ENCODE measurements at places on chromosomes 3 and 15. TPM values are rescaled to one million over a fixed set of nuclear protein-coding genes. Genes with fewer than 3 reads are reported as not detected.

Gene NTRK3
- total RNA-seq = not detected

Gene UBAP1L
- total RNA-seq = 12.5 TPM

Gene SNTN
- total RNA-seq = not detected

Gene TGM5
- not detected for total RNA-seq

Gene GOLGA8J
- not detected for total RNA-seq

Gene SKOR1
- 2.7 TPM for total RNA-seq

Gene LMAN1L
- total RNA-seq = 0.44 TPM

Gene CPNE9
- 0.19 TPM for total RNA-seq

DNA sequence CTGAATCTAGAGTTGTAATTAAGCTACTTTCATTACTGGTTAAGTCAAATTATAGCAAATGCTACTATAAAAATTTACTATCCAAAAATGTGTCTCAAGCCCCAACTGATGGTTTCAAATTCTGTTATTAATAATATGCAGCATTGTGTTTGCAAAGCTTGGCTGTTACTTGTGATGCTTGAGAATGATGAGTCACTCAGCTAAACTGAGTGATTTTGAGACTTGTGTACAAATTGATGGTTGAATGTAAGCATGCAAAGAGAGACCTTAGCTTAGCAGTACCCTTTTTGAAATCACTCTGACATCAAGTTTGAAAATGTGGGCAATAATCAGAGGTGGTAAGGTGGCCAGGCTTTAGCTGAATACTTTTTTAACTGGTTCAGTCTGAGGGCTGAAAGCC, 27.6 kb downstream of the OPA1 start:
- DNase-seq = no peak

DNA sequence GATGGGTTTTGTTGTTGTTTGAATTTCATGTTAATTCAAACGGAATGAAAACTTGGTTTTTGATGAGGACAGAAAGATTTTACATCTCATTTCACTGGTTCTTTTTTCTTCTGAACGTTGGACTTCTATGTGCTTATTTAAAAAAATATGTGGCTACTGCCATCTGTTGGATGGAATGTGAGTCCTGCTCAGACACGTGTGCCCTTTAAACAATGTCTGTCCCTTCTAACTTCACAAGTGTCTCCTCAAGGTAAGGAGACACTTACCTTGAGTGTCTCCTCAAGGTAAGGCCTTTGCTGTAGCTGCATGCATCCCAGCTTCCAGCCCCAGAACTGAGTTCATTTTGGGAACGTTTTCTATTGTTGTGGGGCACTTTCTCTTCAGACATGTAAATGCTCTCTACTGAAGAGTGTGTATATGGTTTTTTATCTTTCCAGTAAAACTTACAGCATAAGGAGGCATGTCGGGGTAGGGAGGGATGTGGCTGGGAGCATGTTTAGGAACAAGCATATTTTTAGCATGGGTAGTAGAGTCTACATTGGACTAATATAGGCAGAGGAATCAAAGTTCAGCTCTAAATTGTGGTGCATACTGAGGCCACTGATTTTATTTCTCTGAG, 63.1 kb upstream of the UBE3A start:
- DNase-seq = no peak

DNA sequence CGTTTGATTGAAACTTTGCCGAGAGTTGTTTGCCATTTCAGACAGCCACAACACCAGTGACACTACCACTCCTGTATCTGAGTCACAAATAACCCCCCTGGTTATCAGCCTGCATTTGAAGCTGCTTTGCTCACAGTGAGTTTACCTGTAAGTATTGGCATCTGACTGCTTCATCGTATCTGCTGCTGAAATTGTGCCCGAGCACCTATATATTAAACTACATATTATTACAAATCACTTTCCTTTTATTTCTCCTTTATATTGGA, 39.2 kb upstream of the SPSB4 start:
- no peak for DNase-seq

DNA sequence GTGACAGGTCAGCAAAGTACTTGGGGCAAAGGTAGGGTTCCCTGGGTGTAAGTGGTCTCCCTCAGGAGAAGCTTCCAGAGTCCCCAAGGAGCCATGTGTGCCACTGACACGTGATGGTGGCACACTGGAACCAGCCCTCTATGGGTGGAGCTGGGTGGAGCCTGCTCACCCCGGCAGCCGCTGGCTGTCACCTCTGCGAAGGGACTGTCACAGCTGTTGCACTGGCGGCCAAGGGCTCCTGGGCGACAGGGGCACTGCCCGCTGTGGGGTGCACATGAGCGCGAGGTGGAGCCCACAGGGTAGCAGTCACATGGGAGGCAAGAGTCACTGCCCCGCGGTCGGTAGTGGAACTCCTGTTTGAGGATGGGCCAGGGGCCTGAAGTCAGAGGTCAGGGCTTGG, 12.0 kb downstream of the CELSR3 start:
- no peak for DNase-seq

DNA sequence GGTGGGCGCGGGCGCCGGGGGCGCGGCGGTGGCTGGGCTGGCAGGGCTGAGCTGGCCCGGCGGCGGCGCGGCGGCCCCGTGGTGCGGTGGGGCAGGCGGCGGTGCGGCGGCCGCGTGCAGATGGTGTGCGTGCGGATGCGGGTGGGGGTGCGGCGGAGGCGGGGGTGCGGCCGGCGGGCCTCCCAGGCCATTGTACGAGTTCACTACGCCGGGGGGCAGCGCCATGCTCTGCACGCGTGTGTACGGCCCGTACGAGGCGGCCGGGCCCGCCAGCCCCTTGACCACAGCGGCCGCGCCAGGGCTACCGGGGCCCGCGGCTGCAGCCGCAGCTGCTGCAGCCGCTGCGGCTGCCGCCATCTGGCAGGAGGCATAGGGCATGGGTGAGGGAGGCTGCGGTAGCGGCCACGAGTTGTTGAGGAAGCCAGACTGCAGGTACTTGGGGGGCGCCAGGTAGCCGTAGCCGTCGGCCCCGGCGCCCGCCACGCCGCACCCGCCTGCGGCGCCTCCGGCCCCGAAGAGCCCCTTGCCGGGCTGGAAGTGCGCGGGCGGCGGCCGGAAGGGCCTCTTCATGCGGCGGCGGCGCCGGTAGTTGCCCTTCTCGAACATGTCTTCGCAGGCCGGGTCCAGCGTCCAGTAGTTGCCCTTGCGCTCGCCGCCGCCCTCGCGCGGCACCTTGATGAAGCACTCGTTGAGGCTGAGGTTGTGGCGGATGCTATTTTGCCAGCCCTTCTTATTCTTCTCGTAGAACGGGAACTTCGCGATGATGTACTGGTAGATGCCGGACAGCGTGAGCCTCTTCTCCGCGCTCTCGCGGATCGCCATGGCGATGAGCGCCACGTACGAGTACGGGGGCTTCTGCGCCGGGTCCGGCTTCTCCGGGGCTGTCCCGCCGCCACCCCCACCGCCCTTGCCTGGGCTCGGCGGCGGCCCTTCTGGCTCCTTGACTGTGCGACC, 951 bp downstream of the FOXL2 start:
- no peak for DNase-seq

DNA sequence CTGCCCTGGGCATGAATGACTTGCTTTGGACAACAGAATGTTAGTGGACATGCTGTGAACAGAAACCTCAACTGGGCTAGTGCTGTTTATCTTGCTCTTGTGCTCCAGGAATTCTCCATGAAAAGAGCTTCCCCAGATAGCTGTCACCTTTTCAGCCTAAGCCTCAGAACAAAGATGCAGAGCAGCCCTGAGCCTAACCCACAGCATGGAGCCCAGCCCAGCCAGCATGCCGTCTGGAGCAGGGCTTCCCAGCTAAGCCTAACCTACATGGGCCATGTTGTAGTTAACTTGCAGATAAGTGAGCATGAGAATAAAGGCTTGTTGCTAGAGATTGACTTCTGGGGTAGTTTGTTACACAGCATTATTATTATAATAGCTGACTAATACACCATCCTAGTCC, 48.9 kb downstream of the SCN5A start:
- DNase-seq = no peak

GRCh38 chr3:183094711-183095110, 4.6 kb downstream of the MCCC1 start:
- DNase-seq = no peak

DNA sequence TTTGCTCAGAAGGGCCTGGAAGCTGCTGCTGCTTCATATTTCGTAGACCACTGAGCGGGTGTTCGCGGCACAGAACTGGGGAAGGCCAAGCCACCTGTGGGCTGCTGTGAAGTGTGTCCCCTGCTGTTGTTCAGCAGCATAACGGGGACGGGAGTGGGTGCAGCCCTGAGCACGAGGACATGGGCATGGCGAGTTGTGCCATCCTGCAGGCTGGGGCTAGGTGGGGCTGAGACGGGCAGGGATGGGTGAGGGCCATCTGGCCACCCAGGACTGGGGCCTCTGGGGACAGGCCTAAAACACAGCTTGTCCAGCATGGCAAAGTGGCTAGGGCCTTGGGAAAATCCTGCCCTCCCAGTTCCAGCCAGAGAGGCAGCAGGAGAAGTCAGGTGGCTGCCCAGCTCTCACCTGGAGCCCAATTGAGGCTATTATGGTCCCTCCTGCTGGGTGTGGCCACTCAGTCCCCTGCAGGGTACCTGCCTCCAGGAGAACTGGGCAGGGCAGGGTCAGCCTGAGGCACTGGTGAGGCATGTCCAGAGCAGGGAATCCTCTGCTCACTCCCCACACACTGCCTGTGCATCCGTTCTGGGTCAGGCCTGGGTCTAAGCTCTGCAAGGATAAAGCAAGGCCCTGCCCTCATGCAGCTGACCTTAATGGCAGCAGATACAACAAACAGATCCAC, 29.5 kb downstream of the CFAP100 start:
- no peak for DNase-seq

DNA sequence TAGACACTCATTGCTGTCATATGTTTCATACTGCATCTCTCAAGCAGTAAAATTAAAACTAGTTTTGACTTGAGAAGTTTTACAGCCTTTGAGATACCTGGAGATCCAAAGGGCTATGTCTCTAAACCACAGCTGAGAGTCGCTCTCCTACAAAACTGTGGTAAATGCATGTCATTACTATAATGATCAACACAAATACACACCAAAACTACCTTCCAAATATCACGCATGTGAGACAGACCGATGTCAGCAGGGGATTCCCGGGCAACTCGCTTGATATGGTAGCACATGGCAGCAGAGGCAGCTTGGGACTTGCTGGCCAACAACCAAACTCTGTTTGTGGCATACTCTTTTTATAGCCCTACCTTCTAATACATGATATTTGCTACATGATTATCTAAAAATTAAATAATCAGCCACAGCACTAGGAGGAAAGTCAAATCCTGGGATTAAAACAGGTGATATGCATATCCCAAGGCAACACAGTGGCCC, 56.3 kb downstream of the PDZRN3 start:
- DNase-seq = no peak

GRCh38 chr15:96460106-96460505, 129.6 kb downstream of the NR2F2 start:
- DNase-seq = no peak

DNA sequence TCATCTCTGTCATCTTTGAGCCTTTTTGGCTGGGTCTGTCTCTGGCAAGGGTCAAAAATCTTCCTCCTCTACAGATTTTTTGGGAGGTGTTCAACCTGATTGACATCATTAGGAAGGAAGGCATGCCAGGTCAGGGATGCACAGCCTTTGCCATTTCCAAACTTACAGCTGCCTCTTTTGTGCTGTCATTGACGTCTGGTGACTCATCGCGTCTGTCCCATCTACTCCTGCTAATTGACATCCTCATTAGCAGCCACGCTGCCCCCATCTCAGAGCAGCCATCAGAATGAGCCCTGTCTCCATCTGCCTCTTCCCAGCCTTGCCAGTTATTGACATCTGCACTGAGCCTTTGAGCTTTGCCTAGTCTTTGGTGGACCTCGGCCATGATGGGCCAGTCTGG, 53.0 kb downstream of the PDIA5 start:
- DNase-seq = no peak

GRCh38 chr3:78588906-78589621, 1178.7 kb downstream of the ROBO1 start:
- no peak for DNase-seq

- DNase-seq = no peak
These were observed 442.2 kb downstream of the SHQ1 start for GRCh38 chr3:72405943-72406566.

DNA sequence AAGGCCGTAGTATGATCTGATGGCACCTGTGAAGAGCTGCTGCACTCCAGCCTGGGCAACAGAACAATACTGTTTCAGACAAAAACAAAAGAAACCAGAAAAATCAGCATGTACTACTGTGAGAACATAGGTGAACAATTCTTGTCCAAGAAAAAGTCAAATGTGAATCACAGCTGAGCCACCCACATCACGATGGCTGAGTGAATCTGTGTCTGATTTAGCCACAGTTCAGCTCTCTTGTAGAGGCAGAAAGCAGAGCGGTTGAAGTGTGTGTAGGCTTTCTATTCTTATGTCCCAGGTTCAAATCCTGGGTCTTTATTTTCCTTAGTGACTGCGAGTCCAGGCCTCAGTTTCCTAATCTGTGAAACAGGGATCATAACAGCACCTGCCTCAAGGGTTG, 4.4 kb upstream of the FURIN start:
- no peak for DNase-seq

DNA sequence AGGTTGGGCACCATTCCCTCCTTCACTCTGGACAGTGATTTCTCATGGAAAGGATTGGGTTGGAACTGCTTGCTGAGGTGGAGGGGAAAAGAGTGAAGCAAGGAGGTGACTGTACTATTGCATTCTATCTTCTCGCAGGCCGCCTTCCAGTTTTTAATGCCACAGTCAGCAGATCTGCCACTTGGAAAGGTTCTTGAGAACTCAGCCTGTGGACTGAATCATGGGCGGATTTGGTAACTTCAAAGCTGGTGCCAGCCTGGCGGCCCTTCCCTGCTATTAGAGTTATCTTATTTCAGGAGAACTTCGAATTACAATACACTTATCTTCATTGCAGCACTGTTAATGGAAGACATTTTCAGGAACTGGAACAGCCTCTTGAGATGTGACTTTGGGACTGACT, 23.1 kb upstream of the SLC28A2 start:
- DNase-seq = no peak

DNA sequence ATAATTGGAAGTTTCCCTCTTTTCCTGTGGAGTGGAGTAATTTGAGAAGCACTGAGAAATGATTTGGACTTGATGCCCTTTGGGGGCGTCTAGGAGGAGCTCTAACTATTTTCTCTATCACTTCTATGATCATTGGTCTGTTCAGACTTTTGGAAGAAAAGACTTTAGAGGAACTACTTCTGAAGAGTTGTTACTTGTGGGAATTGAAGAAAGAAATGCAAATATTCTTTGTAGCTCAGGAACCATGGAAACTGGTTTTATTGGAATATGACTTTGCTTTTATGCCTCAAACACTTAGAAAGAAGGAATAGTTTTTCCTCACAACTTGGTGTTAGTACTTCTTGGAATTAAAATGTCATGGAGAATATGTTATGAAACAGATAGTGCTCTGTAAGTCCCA, 122.0 kb upstream of the ALDH1A3 start:
- no peak for DNase-seq

GRCh38 chr15:85010386-85011159, 28.9 kb downstream of the PDE8A start:
- no peak for DNase-seq

DNA sequence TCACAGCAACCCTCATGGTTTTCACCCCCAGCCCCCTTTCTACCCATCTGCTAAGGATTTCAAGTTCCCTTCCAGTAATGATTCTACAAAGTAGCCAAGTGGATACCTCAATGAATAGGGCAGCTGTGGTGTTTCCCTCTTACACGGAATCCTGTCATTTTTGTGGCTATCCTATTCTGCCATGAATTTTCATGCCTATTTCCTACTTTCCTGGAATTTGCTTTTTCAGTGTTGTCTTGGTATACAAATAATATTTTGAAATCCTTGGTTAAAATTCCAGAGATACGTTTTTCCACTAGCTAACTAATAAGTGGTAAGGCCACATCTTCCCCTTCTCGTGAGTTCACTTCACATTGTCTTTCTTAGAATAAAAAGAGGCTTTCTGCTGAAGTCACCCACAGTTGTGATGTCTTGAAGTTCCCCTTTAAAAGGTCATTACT, 7.5 kb downstream of the ADPRH start:
- no peak for DNase-seq

- no peak for DNase-seq
These were observed 420 bp downstream of the KCNH8 start for GRCh38 chr3:19148768-19149091.
